ENCODE measurements at places on chromosomes 16 and 17.

GRCh38 chr17:31374094-31374447 is 17.4 kb upstream of the RAB11FIP4 start:
- no peak for DNase-seq

GRCh38 chr17:76674600-76674999 is 31.0 kb upstream of the ST6GALNAC1 start:
- no peak for DNase-seq

- DNase-seq: no peak
These were observed 3.1 kb downstream of the PRSS21 start for GRCh38 chr16:2819939-2820835.

DNA sequence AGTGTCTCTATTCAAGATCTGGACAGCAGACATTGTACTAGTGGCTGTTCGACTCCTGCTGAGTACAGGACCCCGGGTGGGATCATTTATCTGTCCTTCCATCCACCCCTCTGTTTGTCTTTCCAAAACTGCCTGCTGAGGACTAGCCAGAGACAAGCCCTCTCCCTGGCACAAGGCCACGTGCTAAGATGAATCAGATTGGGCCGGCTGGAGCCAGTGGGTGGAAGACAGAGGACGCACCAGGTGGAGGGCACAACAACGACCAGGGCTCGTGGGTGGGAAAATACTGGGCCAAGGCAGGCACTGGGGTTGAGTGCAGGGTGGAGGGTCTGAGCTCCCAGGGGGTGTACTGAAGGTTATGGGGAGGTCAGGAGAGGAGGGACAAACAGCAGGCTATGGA is 1.4 kb upstream of the CA7 start:
- DNase-seq: no peak

GRCh38 chr16:74465851-74466685 is 44.8 kb upstream of the CLEC18B start:
- DNase-seq: no peak

DNA sequence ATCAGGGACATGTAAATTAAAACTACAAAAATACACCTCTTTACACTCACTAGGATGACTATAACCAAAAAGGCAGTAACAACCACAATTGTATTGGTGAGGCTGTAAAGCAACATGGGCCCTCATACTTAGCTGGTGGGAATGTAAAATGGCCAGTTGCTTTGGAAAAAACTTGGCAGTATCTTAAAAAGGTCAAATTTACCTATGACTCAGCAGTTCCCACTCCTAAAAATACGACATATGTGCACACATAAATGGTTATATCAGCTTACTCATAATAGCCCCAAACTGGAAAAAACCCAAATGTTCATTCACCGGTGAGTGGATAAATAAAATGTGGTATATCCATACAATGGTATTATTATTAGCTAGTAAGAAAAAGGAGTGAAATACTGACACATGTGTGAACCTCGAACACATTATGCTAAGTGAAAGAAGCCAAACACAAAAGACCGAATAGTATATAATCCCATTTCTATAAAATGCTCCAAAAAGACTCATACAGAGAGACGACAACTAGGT is 391.4 kb downstream of the NPIPA8 start:
- no peak for DNase-seq

- no peak for DNase-seq
These were observed 49.4 kb downstream of the COG7 start for GRCh38 chr16:23403547-23403946.

- DNase-seq: no peak
These were observed 2.1 kb downstream of the SPAG9 start for GRCh38 chr17:51118330-51119195.

GRCh38 chr17:77374170-77374936 is 233.6 kb downstream of the SEC14L1 start:
- no peak for DNase-seq

- DNase-seq: no peak
These were observed 110.0 kb downstream of the GAS7 start for GRCh38 chr17:10088444-10088843.

- DNase-seq: no peak
These were observed 3.2 kb upstream of the SRSF1 start for GRCh38 chr17:58010067-58010799.

DNA sequence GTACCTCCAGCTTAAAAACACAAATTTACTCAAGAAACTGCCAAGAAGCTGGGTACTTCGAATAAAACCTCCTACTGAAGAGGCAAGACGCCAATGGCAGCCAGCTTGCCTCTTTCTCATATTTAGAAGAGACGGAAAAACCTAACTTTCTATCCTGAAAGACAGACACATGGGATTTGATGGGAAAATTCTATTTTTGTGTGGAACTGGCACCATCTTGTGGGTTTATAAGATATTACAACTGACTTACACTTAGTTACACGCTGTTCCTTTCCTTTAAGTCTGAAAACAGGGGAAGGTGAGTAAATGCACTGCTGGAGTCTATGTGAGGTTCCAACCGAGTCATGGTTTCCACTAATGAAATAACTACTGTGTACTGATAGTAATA is 10.3 kb downstream of the ZNF18 start:
- DNase-seq: peak; percentile 44

DNA sequence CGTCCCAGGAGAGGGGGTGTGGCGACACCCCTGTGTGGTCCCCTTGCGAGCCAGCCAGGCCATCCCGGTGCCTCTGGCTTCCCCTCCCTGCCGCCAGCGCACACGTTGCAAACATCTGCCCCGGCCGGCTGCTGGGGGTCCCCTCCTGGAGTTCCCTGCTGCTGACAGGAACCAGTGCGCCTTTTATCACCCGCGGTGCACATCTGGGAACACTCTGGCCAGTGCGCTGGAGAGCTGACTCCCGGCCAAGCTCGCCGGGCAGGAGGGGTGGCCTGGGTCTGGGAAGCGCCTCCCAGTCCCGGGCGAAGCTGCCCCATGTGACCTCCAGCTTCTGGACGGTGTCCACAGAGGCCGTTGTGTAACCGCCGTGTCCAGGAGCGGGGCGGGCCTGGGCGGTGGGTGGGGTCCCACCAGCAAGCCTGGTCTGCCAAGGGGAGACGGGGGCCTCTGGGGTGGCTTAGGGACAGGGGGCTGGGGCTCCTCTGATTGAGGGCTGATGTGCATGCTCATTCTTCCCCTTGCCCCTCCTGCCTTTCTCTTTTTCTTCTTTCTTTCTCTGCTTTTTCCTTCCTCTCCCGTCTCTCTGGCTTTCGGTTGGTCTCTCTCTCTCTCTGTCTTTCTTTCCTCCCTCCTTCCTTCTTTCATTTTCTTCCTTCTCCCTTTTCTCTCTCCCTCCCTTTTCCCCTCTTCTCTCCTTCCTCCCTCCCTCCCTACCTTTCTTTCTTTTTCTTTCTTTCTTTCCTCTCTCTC is 25.2 kb upstream of the CIBAR2 start:
- DNase-seq: peak; percentile 56

- no peak for DNase-seq
These were observed 29.4 kb upstream of the MTSS2 start for GRCh38 chr16:70715055-70715858.

DNA sequence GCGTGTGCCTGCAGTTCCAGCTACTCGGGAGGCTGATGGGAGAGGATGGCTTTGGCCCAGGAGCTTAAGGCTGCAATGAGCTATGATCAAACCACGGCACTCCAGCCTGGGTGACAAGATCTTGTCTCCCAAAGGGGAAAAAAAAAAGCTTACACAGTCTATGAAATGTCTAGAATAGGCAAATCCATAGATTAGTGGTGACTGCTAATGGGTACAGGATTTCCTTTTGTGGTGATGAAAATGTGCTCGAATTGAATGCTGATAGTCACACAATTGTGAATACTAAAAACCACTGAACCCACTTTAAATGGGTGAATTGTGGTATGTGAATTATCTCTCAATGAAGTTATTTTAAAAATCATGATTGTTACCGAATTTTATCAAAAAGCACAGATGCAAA is 14.9 kb downstream of the USP7 start:
- DNase-seq: no peak

DNA sequence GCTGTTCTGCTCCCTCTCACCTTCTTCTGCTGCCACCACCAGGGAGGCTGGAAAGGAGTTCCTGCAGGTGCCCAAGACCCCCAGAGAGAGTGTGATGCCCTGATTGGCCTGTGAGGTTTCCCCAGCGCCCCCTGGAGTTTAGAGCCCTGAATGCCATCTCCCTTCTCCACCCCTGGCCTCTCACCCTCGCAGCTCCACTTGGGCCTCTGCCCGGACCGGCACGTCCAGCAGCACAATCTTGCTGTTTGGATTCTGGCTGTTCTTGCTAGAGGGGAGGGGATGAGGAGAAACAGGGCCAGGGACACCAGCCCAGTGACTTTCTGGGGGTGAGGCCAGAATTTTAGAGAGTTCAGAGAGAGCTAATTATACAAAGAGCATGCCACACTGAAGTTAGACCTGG is 12.5 kb upstream of the FAM171A2 start:
- DNase-seq: no peak

GRCh38 chr16:25213709-25214397 is 2.9 kb upstream of the AQP8 start:
- DNase-seq: no peak

DNA sequence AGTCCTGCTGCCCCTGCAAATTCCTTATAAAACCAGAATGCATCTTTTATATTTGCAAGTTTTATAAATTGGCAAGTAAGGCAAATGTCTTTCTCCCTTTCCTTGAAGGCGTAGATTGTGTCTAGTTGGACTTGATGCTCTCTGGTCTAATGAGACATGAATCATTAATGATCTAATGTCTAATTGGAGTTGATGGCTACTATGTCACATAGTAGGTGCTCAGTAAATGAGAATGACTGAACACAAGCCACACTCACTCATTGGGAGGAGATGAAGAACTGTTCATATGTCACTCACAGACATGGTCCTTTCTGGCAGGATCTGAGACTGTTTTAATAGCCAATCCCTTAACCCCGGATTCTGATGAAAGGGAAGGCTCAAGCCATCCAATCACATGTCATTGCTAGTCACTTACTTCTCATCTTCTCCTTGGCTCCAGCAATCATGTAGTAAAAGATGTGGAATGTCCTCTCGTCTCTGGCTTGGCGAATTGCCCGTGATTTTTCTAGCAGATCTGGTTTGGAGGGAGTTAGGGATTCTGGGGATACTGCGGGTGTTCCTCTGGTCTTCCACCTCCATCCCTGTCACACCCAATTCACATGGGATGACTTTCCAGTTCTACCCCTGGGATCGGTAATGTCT is 81.0 kb downstream of the MYH11 start:
- no peak for DNase-seq

DNA sequence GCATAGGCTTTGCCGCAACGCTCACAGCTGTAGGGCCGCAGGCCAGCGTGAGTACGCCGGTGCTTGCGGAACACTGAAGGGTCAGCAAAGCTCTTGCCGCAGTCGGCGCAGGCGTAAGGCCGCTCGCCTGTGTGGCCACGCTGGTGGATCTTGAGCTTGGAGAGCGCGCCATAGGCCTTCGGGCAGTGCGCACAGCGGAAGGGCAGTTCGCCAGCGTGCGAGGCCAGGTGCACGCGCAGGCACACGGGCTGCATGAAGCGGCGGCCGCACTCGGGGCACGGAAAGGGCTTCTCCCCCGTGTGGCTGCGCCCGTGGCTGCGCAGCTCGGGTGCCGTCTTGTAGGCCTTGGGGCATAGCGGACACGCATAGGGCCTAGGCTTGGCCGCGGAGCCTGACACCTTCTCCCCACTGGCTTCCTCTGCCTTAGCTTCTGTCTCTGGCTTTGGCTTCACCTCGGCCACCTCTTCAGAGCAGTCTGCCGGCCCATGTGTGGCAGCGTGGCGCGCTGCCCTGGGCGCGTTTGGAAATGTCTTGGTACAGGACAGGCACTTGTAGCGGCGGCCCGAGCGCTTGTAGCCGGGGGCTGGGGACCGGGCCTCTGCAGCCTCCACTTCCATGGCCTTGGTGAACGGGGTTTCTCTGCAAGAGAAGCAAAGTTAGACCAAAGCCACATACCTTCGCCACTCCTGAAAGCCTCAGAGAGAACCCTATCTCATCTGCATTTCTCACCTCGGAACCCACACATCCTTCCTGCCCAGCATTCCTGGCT is 10.0 kb downstream of the ZNF668 start:
- no peak for DNase-seq
